ENCODE measurements at places on chromosomes 4 and X.

DNA sequence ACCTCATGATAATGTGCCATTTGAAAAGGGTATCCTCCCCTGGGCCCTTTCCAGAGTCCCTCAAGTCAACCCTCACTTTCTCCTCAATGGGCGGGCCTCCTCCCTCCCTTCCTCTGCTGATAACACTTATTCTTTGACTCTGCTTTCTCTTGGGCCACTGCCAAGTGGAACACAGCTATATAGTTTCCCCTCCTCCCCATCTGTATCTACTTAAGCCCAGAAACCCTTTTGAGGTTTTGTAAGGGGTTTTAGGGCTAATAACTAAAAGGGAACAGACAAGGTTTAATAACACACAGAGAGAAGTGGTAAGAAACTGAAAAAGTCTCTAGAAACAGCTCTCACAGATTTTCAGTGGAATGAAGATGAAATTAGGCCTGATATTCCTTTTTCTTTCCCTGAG, 116.7 kb downstream of the GPC3 start:
- no peak for DNase-seq

DNA sequence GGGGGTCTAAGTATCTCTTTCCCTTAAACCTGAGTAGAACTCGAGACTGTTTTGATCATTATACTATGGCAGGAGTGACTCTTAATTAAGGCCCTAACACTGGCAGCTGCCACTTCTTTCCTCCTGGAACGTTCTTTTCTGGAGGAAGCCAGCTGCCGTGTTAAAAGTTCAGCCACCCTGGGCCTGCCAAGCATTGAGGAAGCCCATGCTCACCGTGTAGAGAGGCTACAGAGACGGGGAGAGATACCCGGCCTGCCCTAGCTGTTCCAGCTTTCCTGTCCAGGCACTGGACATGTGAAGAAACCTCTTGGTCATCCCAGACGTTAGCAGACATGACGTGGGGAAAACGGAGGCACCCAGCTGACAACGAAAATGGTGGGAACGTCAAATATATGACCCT, 274.1 kb downstream of the ARHGAP10 start:
- no peak for DNase-seq

DNA sequence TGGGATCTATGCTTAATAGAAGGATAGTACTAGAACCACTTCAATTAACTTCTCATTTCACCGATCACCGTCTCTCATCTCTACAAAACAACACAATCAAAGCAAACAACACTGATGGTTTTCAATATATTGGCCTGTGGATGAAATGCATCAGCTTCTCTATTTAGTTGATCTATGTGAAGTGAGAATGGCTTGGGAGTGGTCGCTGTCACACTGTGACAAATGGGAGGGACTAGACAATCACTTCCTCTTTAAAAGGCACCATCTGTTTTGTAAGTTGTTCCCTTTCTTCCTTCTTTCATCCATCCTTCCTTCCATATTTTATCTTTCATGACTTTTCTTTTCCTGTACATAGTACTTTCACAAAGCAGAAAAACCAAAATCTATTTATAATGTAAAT, 23.9 kb upstream of the NWD2 start:
- DNase-seq = peak; percentile 17

GRCh38 chrX:21946925-21947641, 6.6 kb downstream of the SMS start:
- DNase-seq = peak; percentile 46

DNA sequence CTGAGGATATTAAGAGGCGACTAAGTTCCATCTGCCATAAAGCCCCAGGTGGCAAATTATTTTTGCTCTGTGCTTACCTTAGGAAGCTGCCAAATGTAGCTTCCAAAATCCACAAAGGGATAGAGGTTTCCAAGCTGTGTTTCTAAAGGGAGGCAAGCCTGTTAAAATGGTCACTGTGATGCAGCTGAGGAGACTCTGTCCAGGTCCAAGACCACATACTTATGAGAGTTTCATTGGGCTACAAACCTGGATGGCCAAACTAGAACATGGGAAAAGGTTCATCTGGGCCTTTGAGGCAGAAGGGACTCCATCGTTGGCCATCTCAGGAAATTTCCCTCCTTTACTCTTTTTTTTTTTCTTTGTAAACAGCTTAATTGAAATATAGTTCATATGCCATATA, 306.9 kb upstream of the FGF13 start:
- DNase-seq = no peak

DNA sequence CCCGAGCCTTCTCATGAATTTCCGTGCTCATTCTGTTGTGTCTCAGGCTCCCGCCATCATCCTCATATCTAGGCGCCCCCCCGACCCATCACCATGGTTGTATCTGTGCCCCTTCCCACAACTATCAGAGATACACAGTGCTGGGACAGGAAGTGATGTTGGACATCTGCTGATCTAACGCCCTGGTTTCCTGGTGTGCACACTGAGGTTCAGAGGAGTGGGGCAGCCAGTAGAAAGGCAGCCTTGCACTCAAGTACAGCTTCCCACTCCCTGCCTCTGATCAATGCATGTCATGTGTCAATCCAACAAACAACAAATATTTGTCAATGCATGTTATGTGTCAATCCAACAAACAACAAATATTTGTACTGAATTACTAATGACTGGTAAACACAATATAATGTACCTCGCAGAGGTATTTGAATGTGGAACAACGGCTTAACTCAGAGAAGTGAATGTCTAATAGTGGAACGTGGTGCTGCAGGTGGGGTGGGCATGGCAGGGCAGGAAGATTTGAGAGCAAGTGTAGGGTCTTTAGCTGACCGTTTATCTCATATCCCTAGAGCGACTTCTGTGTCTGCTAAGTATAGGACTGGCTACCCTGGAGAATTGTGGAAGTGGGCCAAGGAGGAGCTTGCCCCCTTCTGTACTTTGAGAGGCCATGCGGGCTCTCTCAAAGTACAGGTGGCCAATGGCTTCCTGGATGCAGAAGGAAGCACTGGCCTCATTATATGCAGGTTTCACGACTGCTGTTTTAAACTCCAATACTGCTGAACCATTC, 10.3 kb upstream of the SEL1L3 start:
- no peak for DNase-seq

DNA sequence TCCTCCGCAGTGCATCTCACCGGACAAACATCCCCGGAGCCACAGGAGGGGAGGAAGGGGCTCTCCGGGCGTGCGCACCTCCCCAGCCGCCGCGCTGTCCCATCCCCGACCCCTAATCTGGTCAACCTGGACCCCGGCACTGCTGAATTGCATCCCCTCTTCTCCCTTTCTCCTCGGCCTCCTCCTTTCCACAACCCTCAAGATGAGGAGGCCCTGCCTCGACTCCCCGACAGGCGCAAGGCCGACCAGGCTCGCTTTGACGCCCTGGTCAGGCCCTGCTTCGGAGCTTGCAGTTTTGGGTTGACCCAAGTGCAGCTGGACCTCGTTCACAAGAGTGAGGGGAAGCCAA, 2.3 kb downstream of the PDGFRA start:
- DNase-seq = no peak

DNA sequence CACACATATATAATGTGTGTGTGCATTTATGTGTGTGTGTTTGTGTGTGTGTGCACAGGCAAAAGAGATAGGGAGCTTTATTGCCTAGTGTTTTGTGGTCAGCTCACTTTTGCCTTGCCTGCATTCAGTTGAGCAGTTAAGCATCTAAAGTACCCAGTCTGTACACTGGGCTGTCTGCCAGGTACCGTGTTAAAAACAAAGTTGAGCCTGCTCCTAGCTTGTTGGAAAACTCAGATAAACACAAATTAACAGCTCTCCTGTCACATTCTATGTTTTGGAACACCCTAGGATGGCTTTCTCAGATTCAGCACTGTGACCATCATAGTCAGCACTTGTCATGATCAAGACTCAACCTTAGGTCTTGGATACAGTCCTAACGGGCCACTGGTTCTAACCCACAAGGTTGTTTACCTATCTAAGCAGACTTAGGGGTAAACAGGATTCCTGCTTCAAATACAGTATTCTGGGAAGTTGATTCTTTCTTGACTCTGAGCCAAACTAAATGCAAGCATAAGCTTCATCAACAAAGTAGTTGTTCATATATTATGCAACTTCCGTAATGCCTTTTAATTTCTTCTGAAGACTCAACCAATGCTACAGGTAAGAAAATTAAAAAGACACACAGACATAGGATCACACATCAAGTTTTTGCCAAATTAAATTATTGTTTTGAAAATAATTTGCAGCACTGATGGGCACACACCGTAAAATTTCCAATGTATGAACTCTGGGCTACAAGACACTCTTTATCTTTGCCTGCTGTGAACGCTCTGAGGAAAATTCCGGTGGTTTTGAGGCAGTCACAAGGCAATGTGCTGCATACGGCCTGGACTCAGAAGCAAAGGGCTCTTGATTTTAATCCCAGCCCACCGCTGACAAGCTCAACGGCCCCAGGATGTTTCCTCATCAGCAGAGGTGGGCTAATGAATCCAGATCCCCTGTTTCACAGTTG, 11.3 kb upstream of the CD99 start:
- no peak for DNase-seq

DNA sequence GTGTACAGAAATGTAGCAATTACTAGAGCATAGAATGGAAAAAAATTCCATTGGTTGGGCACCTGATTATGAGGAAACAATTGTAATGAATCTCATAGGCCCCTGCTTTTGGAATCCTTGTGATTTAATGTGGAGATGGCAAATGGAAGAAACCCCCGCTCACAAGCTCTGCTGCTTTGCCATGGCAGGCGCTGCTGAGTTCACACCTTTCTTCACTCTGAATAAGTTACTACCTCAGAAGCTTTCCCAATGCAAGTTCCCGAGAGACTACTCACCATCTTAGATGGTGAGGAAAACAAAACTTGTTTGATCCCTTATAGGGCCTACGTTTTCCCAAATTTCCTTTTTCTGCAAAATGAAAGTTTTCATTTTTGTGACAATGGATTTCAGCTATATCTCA, 266.6 kb upstream of the TAPT1 start:
- no peak for DNase-seq

DNA sequence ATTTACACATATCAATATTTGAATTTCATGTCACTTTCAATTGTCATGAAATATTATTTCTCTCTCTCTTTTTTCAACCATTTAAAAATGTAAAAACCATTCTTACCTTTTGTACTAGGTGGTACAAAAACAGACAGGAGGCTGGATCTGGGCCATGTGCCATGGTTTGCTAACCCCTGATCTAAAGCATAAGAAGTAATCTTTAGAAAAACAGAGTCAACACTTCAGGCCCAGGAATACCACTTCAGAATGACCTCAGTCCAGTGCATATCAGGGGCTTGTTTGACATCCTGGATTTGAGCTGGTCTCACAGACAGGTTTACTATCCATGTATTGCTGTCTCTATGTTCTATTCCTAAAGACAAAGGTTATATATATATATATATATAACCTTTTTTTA, 102.5 kb downstream of the DCHS2 start:
- no peak for DNase-seq

GRCh38 chrX:7220121-7220520, 72.2 kb upstream of the PUDP start:
- no peak for DNase-seq

DNA sequence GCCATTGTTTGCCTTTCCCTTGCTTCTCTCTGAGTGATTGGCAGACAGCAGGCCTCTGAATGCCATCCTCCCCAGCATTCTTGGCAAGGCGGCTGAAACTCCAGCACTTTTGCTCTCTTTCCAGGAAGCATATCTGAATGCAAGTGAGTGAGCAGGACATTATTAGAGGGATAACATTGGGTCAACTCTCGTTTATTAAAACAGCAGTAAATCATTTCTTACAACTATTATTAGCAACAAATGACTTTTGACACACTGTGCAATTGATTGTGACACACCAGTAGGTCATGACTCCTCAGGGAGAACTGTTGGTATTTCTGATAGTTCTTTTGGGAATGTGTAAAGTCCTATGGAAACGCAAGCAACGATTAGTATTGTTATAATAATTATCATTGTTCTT, 103.8 kb downstream of the EFNB1 start:
- no peak for DNase-seq

DNA sequence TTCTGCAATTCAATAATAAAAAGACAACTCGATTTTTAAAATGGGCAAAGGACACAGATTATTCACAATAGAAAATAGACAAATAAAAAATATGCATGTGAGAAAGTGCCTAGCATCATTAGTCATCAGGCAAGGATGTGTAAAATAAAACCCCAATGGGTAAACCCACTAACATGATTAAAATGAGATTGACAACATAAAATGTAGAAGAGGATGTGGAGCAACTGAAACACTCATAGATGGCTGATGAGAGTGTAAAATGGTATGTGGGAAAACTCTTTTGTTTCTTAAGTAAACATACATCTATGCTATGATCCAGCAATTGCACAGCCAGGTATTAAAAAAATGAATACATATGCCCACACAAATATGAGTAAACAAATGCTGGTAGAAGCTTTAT, 177.6 kb downstream of the IQCM start:
- no peak for DNase-seq

DNA sequence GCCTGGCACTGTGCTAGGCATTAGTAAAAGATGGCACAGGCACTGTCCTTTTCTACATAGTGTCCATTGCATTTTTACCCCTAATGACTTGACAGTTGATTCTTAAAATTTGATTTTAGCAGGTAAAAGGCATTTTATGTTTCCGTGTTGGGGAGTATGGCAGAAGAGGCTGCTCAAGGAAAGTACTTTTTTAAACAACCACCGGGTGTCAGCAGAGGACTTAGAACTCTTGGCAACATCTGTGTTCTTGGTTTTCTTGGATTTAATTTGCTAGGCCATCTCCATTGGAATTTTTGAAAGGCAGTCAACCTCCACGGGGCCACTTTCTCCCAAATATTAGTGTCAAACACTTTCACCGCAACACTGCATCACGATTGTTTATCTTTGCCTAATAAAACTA, 102.9 kb downstream of the TSPAN7 start:
- DNase-seq = peak; percentile 25

- no peak for DNase-seq
These were observed 41.1 kb downstream of the PJA1 start for GRCh38 chrX:69124108-69124507.

DNA sequence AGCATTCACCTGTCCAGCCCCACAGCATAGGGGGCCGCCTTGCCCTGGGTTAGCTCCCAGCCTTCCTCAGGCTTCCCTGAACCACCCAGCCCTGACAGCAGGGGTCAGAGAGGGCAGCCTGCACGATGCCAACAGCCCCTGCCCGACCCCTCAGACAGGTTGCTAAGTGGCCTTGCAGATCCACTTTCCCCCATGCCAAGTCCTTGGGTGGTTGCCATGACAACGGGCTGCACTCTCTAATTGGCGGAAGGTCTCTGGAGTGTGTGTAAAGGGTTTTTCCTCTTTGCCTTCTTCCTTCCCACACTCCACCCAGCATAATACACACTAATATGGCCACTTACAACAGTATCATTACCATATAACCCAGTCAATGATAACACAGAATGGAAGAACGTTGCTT, 99.6 kb upstream of the AFAP1 start:
- DNase-seq = no peak

- DNase-seq = no peak
These were observed 2.4 kb upstream of the TBL1X start for GRCh38 chrX:9462456-9462855.

GRCh38 chrX:38649221-38649620, 87.9 kb downstream of the TSPAN7 start:
- DNase-seq = no peak

- no peak for DNase-seq
These were observed 186.4 kb downstream of the SPRY1 start for GRCh38 chr4:123583043-123583442.

- peak; percentile 4 for DNase-seq
These were observed 18.6 kb downstream of the CLCN4 start for GRCh38 chrX:10175319-10175871.

Data from NB4 (cell line).